ENCODE measurements at places on chromosomes 5 and 9.

- DNase-seq, result no peak
Measured at GRCh38 chr9:109797006-109797405, 17.0 kb downstream of the PALM2AKAP2 start.

- DNase-seq, result no peak
Measured at GRCh38 chr9:228929-229695, 14.4 kb downstream of the DOCK8 start.

DNA sequence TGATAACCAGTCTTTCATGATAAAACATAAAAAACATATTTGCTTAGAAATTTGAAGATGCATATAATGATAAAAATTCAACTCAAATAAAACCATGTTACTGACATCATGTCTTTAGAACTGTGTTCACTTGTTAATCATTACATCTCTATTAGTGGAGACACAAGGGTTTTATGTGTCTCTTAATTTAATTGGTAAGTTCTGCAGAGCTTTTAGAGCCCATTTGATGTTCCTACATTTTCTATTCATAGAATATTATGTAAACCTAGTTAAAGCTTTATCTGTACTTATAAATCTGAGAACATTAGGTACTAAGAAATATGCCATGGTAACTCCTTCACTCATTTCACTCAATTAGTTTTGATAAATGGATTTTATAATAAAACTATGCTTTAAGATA is 285.4 kb downstream of the SLCO4C1 start:
- DNase-seq, result no peak

GRCh38 chr9:9992936-9993335 is 619.9 kb downstream of the PTPRD start:
- DNase-seq, result no peak

GRCh38 chr9:81598123-81598497 is 91.2 kb downstream of the TLE1 start:
- no peak for DNase-seq

DNA sequence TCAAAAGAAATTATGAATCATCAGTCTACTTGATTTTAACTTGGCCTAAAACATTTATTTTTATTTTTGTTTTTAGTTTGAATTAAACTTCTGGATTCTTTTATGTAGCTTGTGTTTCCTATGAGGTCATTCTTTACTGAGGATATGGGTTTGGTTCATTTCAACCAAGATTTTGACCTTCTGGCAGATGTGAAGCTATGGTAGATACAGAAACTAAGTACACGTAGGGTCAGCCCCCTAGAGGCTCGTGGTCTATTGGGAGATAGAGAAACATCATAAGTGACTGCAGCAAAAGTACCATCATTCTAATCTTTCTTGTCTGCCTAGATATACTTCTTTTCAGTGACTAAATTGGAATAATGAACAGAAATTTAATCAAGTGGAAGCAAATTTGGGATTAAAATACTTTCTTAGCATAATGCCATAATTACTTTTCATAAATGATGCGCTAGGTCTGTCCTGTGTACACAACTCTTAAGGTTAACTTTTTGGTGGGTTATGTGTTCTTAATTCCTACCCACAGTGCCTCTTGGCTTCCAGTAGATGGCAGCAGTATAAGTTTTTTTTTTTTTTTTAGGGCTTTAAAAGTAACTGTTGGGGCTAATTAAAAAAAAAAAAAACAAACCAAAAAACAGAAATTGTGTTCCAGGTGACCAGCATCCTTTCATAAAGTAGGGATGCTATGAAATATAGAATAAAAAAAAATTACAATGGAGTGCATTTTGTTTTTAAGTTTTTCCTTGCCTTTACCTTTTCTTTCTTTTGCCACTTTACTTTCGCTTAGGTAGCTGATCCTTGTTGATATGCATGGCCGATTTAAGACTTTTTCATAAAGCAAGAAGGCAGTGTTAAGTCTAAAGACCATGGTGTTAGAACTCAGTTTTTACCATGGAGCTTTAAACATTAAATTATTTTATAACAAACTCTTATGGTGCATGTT is 49.9 kb downstream of the LRRTM2 start:
- DNase-seq, result no peak

DNA sequence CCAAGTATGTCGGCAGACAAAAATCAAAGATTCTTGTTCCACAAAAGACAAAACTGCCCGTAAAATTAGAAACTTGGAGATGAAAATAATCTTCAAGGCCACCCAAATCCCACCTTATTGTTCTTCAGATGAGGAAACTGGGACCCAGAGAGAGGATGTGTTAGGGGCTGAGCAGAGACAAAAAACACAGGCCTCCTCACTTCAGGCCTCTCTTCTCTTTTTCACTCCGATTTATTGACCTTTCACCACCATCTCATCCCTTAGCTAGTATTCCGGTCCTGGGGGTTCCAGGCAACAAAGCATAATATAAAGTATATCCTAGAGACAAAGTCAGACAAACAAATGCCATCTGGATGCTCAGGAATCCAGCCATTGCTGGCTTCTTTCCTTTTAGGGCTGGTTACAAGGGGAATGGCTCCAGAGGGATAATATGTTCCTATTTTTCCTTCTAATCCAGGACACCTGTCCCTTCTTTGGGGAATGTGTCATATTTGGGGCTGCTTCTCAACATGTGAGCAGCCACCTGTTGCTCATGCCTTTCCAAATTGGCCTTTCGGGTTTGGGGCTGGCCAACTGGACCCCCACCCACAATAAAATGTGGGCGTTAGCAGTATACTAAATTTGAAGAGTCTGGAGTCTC is 42.2 kb upstream of the AFAP1L1 start:
- no peak for DNase-seq

All from stimulated activated CD4-positive, alpha-beta T cell treated with anti-CD3 and anti-CD28 coated beads, Interleukin-12 subunit alpha, Interleukin-12 subunit beta, amount 100 ng/mL, for 4 hours (primary cell).